ENCODE measurements at places on chromosomes 6 and 20.

- peaks cover 14% of the 10 kb centered on the region for H3K27me3 ChIP-seq
- no peak for DNase-seq
- H3K4me3 ChIP-seq: no peak overlapping the region
- H3K4me1 ChIP-seq: peaks cover 13% of the 10 kb centered on the region
- peak overlapping the region; percentile 54 for H3K27ac ChIP-seq
These were observed 101.3 kb upstream of the MLN start for GRCh38 chr6:33905071-33905609.

DNA sequence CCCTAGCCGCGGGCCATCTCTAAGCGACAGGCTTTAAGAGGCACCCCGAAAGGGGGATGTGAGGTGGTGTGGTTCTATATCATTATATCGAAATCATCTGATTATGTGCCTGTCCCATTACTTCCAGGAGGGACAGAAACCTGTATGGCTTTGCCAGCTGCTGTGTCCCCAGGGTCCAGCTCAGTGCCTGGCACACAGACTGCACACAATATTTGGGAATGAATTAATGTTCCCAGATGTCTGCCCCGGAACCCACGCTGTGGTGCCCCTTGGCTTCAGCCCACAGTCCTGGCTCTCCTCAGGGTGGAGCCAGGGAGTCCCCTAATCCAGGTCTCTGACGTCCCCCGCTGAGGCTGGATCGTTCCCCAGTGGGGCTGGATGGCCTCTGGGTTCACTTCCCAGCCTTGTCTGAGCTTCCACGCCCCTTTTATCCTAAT lies 8.9 kb upstream of the AHCY start:
- peaks cover 7% of the 10 kb centered on the region for H3K4me1 ChIP-seq
- DNase-seq: no peak
- H3K27ac ChIP-seq: no peak overlapping the region
- no peaks in the 10 kb centered on the region for H3K27me3 ChIP-seq

DNA sequence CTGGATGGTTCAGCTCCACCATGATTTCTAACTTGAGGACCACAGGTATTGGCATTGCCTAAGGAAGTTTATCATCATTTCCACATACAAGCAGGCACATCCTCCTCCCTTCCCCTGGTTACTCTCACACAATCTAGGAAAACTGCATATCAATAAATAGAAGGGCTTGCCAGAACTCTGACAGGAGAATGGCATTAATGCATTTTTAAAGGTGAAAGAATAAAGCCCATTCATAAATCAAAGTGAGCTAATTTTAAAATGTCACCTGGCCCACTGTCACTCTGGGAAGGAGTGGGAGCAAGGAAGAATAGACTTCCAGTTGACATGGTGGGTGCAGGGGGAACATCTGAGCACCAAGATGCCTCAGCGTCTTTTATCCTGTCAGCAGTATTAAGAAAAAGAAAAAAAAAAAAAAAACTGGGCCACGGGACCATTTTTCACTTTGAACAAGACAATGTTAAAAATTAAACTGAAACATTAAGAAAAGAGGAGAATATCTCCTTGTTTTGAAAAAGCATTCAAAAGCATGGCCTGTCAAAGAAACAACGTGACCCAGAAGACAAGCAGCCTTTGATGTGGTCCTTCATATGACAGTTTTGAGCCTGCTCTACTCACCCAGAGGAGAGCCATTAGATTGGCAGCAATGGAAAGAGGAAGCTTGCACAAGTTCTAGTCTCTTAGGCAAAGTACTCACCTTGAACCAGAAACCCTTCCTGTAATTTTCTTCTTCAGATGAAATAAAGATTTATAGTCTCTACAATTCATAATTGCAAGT lies 39.3 kb upstream of the SMLR1 start:
- H3K27ac ChIP-seq: no peak overlapping the region
- no peaks in the 10 kb centered on the region for H3K27me3 ChIP-seq
- no peak for DNase-seq
- H3K36me3 ChIP-seq: no peaks in the 10 kb centered on the region
- H3K4me3 ChIP-seq: no peak overlapping the region

DNA sequence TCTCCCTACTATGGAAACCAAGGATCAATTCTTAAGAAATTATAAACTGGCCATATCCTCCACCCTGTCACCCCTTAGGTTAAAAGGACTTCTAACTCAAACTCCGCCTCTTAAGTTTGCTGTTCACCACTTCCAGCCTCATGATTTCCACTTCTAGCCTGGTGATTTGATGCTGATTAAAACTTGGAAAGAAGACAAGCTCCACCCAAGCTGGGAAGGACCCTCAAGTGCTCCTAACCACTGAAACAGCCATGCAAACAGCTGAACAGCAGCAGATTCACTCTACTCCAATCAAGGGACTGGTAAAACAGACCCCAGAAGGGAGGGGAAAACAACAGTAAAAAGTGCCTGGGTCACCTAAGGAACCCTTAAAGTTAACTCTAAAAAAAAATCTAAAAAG lies 10.3 kb downstream of the LCA5 start:
- H3K27me3 ChIP-seq: no peaks in the 10 kb centered on the region
- no peaks in the 10 kb centered on the region for H3K36me3 ChIP-seq
- no peaks in the 10 kb centered on the region for H3K4me1 ChIP-seq
- H3K4me3 ChIP-seq: no peak overlapping the region
- DNase-seq: no peak

DNA sequence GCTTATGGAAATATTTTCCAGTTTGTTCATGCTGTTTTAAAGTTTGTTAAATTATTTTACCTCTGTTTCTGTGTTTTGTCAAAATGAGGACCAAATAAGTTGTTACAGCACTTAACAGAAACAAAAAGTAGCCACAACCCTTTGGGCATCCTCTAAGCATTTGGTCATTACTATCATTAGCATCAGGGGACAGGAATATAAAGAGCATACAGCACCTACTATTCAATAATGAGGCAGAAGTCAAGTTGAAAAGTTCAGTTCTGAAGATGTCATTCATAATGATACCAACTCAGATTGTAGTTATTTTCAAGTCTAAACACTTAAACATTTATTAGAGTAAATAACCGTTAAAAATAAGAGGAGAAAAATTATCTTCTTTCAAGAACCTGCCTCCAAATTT lies 862.3 kb upstream of the FLRT3 start:
- H3K36me3 ChIP-seq: no peaks in the 10 kb centered on the region
- no peak overlapping the region for H3K4me3 ChIP-seq
- no peaks in the 10 kb centered on the region for H3K4me1 ChIP-seq

GRCh38 chr6:108251252-108251651 lies 9.6 kb downstream of the SNX3 start:
- no peaks in the 10 kb centered on the region for H3K4me1 ChIP-seq
- H3K27me3 ChIP-seq: no peaks in the 10 kb centered on the region
- no peaks in the 10 kb centered on the region for H3K36me3 ChIP-seq
- H3K27ac ChIP-seq: no peak overlapping the region
- DNase-seq: no peak

- no peak for DNase-seq
- H3K36me3 ChIP-seq: no peaks in the 10 kb centered on the region
- H3K27ac ChIP-seq: no peak overlapping the region
- H3K4me3 ChIP-seq: no peak overlapping the region
- no peaks in the 10 kb centered on the region for H3K27me3 ChIP-seq
These were observed 11.1 kb downstream of the HLA-F start for GRCh38 chr6:29734046-29735018.

GRCh38 chr6:82072121-82072521 lies 175.4 kb downstream of the IBTK start:
- H3K4me3 ChIP-seq: no peak overlapping the region
- no peak overlapping the region for H3K27ac ChIP-seq
- H3K4me1 ChIP-seq: peaks cover 13% of the 10 kb centered on the region
- no peak for DNase-seq

DNA sequence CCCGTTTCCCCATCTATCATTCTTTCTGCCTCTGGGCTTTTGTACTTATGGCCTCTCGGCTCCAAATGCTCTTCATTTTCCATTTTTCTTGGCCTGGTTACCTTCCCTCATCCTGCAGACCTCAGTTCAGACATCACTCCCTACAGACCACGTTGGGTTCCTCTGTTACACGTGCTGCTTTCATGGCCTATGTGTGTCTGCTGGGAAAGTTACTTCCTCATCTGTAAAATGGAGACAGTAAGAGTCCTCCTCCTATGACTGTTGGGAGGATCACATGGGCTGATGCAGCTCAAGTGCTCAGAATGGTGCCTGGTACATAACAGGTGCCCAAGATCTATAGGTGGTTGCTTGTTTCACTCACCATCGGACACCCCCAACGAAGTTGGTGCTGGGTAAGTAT lies 13.5 kb downstream of the KCNK17 start:
- H3K27ac ChIP-seq: no peak overlapping the region
- peaks cover 9% of the 10 kb centered on the region for H3K27me3 ChIP-seq
- no peak for DNase-seq
- H3K36me3 ChIP-seq: no peaks in the 10 kb centered on the region
- no peak overlapping the region for H3K4me3 ChIP-seq

GRCh38 chr6:20186981-20187380 lies 25.3 kb downstream of the MBOAT1 start:
- no peak for DNase-seq
- no peak overlapping the region for H3K27ac ChIP-seq
- H3K36me3 ChIP-seq: peaks cover 3% of the 10 kb centered on the region
- peaks cover under 1% of the 10 kb centered on the region for H3K4me1 ChIP-seq
- no peak overlapping the region for H3K4me3 ChIP-seq
- H3K27me3 ChIP-seq: no peaks in the 10 kb centered on the region

DNA sequence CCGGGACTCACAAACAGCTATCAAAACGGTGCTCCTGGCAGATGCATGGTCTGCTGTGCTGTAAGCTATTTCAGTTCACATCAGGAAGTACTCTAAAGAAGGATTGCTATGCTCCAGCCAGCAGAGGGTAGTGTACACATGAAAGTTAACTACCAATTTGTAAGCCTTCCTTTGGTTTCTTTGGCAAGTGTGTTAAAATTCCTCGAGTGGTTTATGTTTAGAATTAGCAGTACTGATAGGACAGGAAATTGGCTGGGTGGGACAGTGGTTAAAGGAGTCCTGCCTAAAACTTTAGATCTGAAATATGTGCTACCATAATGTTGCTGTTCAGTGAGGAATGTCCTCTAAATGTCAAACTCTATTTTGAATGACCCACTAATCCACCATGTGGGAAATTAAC lies 47.4 kb downstream of the TRMT11 start:
- no peaks in the 10 kb centered on the region for H3K4me1 ChIP-seq
- H3K36me3 ChIP-seq: no peaks in the 10 kb centered on the region
- H3K27me3 ChIP-seq: no peaks in the 10 kb centered on the region
- H3K4me3 ChIP-seq: no peak overlapping the region

DNA sequence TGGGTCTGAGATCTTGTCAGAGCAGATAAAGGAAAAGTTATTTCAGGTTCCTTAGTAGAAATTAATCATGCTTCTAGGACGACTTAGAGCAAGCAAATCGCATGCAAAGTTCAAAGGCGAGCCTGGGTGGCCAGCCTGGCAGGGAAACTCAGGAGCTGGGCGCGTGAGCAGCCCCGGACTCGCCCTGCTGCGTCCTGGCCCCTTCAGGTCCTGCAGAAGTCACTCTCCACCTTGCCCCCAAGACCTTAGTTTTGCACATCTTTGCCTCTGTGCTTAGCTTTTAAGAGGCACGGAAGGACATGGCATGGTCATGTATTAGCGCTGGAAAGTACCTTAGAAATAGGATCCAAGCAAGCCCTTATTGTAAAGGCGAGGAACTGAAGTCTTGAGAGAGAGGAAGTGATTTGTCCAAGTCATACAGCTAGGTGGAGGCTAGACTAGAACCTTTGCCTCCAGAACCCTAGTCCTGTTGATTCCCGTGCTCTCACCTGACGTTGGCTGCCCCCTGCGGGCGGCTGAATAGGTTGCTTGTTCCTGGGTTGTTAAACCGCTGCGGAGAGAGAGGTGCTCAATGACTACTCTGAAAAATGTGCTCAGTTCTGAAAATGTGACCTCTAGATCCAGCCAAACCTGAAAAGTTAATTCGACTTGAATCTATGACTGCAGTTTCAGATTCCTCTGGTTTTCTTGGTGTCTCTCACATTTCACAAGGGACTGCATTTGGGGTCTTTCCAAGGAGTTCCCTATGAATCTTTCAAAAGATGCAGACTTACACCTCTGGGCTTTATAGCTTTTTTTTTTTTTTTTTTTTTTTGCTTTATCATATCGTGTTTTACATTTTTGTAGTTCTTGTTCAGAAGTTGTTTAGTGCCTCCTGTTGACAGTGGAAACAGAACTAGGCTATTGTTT lies 2.7 kb downstream of the MYB start:
- H3K4me1 ChIP-seq: no peaks in the 10 kb centered on the region
- H3K27ac ChIP-seq: peak overlapping the region; percentile 80
- peaks cover 10% of the 10 kb centered on the region for H3K36me3 ChIP-seq
- DNase-seq: peak; percentile 88
- H3K27me3 ChIP-seq: no peaks in the 10 kb centered on the region
- peak overlapping the region; percentile 75 for H3K4me3 ChIP-seq

DNA sequence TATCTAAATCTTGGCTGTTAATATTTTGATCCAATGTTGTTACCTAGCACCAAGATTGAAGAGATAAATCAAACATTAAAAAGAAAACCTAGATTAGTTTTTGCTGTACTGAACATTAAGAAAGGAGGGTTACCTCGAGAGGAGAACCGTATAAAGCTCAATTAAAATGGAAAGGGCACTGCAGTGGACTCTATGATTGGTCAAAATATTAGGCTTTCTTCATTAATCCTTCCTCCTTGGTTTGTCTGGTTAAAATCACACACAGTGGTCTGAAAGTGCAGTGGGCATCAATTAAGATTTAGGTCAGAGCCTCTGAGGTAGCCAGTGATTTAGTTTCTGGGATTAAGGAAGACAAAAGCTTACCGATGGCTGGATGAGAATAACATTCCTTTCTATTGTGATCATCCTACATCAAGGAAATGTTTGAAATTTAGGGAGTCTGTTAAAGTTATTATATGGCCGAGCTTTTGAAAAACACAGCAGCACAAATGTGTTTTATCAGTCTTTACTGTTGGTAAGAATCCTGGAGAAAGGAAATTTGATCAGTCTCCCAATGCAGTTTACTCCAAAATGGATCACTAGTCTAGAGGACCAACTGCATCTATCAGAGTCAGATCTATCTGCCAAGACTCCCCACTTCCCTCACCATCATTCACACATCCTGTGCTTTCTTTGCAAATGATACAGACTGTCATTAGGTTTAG lies 134.6 kb upstream of the NEDD9 start:
- DNase-seq: no peak
- no peaks in the 10 kb centered on the region for H3K27me3 ChIP-seq
- H3K4me3 ChIP-seq: peak overlapping the region; percentile 11

- H3K4me3 ChIP-seq: no peak overlapping the region
- DNase-seq: no peak
- H3K36me3 ChIP-seq: no peaks in the 10 kb centered on the region
- H3K4me1 ChIP-seq: no peaks in the 10 kb centered on the region
- H3K27me3 ChIP-seq: no peaks in the 10 kb centered on the region
These were observed 65.9 kb downstream of the PPP1R14C start for GRCh38 chr6:150208611-150209352.

DNA sequence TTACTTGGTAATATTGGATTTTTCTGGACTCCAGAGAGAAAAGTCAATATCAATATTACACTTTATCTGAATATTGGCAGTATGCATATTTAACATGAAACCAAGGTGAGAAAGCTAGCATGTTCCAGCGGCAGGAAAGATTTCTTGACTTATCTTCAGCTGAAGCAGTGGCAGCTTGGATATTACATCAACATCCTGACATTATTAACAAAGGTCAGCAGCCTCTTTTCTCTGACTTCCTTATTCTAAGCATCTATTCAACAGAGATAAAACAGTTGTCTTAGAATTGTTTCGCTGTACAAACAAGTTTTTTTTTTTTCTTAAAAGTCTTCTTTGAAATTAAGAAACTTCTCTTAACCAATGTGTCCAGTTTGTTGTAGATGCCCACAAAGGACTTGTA lies 11.8 kb downstream of the DCBLD1 start:
- no peak for DNase-seq
- H3K4me3 ChIP-seq: no peak overlapping the region
- no peak overlapping the region for H3K27ac ChIP-seq
- H3K36me3 ChIP-seq: no peaks in the 10 kb centered on the region

Measured in MM.1S (cell line).